ENCODE measurements at places on chromosomes 16 and 17. TPM values are rescaled to one million over a fixed set of nuclear protein-coding genes. Genes with fewer than 3 reads are reported as not detected.

The TMED6 gene
- total RNA-seq: not detected

The SHBG gene
- total RNA-seq: 0.43 TPM

The TP53TG3 gene
- not detected for total RNA-seq

The CCDC40 gene
- 3.2 TPM for total RNA-seq

The TPSG1 gene
- not detected for total RNA-seq

The ATXN2L gene
- 70.0 TPM for total RNA-seq

The KRTAP17-1 gene
- not detected for total RNA-seq

The ENO3 gene
- 1,073 TPM for total RNA-seq

The TBC1D3B gene
- 2.4 TPM for total RNA-seq

The TP53TG3C gene
- total RNA-seq: not detected

The ABCA8 gene
- total RNA-seq: not detected

The RGS9 gene
- 0.96 TPM for total RNA-seq

The CACNA1H gene
- 0.21 TPM for total RNA-seq

The SLC5A10 gene
- total RNA-seq: not detected

The MSLN gene
- total RNA-seq: not detected

The KRT24 gene
- not detected for total RNA-seq

The TAT gene
- total RNA-seq: not detected

The SSTR5 gene
- total RNA-seq: 0.29 TPM

The TOM1L1 gene
- 29.1 TPM for total RNA-seq

The TIGD7 gene
- total RNA-seq: 8.4 TPM

The MYH2 gene
- total RNA-seq: 32.5 TPM

The TXNL4B gene
- total RNA-seq: 5.6 TPM

The NEUROD2 gene
- 0.05 TPM for total RNA-seq

The ODAD4 gene
- 0.57 TPM for total RNA-seq

The OSGIN1 gene
- 4.3 TPM for total RNA-seq

Data from myocyte (in vitro differentiated cells).